AG10803 (cell line): ENCODE measurements at places on chromosomes 4 and X.

DNA sequence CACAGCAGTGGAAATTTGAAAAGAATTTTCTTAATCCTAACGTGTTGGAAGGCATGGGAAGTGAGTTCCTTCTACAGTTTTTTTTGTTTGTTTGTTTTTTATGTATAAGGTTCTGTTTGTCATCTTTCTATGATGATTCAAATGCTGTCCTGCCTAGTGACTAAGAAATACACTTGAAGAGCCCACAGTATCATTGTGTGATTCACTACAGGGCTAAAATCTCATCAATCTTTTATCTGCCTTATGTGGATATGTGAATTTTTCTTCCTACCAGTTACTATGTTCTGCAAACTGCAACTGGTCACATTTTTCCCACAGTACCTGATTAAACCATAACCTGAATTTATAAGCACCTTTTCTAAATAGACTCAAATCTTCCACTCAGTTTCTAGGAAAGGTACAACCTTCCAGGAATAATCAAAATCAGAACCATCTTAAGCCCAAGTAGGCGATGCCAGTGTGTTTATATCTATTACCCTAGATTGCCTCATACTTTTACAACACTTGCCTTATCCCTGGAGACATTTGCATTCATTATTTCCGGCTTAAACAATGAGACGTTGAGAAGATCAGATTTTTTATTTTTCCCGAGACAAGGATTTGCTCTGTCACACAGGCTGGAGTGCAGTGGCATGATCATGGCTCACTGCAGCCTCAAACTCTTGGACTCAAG, 214.6 kb upstream of the GALNT7 start:
- DNase-seq, result no peak

DNA sequence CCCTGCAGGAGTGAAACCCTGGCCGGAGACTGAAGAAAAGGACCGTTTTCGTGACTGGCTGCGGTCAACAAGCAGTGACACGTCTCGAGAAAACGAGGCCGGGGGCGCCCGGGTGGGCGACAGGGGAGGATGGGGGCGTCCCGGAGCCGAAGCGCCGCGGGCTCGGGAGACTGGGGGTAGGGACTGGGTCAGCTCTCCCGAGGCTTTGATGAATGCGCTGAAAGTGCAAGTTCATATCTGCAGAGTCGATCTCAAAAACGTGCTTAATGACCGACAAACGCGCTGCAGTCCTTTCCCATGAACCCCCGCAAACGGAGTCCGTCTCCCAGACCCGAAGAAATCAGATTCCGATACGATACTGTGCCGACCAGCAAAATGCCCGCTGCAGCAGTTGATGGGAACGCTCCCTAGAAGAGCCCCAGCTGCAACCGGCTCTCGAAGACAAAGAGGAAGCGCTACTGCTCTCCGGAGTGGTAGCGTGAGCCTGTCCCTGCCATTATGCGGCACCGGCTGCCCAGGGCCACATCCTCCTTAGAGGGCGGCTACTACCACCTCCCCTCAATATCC, 806 bp upstream of the CD99L2 start:
- DNase-seq, result peak; percentile 14

DNA sequence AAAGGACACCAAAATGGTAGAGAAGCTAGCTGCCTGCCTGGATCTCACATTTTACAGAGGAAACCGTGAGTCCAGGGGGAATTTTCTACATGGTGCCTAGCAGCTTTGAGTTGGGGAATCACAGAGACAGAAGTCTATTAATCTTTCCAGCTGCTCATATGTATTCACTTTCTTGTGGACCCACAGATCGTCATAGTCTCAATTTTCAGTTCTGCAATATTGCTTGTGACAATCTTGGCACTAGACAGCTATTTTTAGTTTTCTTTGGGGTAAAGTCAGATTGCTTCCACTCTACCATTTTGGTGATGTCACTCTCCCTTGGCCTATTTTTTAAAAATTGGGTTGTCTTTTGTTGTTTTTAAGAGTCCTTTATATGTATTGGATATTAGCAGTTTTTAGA, 233.4 kb upstream of the STK26 start:
- no peak for DNase-seq

GRCh38 chrX:113833096-113834055, 750.5 kb upstream of the HTR2C start:
- DNase-seq, result no peak

DNA sequence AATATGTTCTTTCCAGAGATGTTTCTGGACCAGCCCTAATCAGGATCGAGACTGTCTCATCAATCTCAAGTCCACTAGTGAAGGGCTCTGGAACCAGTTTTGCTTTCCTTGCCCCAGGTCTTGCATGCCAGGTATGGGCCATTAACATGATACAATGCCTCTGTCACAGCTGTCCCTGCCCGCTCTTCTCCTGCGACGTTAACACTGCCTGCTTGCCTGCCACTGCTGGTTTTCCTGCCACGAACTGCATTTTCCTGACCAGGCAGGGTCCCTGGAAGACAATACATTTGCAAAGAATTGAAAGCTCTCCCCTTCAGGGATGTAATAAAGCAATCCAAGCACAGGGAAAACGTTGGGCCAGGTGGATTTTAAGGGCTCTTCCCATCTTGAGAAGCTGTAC, 200.3 kb downstream of the MID1 start:
- no peak for DNase-seq

GRCh38 chr4:188660796-188661195, 521.6 kb downstream of the TRIML1 start:
- no peak for DNase-seq

DNA sequence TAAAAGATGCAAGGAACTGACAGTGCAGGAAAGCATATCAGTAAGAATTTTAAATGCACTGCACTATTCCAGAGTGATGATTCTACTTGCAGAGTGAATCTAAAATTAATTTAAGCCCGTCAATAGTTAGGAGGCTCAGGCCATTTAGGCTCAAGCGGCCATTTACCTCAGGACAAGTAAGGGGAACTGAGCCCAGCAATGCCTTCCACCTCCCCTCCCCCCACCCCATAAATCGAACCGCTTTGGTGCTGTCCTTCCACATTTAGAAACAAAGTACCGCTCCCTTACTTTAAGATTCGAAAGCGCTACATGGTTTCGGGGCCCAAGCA, 665 bp downstream of the RBM41 start:
- no peak for DNase-seq

GRCh38 chr4:81914623-81915022, 442.9 kb upstream of the RASGEF1B start:
- DNase-seq, result no peak

DNA sequence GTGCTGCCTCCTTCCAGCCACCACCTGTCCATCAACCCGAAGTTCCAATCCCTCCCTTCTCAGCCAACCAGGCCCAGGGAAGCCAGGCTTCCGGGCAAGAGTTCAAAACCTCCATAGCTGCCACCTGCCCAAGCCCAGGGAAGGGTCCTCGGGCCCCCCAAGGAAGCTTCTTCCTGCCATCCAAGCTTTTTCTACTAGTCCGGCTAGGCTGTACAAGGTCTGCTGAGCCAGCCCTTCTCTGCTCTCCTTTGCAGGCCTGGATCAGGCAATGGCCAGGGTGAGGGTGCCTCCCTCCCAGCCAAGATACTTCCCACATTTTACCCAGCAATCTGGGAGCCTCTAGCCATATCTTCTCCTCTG, 96.2 kb downstream of the PJA1 start:
- DNase-seq, result no peak

DNA sequence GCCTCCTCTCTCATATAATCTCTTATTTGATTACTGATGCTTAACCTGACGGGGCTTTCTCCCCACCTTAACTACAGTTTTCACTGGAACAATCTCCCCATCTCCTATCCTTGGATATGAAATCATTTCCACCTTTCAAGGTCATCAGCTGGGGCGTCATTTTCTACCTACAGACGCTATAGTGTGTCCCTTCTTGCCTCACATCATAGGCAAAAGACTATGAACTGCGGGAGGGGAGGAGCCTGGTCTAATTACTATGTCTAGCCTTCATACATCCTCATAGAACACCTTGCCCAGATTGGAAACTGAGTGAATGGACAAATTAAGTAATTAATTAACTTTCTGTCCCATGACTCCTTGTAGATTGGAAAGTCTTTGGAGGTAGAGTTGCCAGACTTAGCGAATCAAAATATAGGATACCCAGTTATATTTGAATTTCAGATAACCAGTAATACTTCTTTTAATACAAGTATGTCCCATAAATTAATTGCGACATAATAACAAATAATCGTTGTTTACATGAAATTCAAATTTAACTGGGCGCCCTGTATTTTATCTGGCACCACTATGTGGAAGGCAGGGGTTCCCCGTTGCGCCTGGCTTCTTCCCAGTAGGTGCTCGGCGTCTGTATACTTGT, 752 bp upstream of the ATP6AP2 start:
- DNase-seq, result no peak

DNA sequence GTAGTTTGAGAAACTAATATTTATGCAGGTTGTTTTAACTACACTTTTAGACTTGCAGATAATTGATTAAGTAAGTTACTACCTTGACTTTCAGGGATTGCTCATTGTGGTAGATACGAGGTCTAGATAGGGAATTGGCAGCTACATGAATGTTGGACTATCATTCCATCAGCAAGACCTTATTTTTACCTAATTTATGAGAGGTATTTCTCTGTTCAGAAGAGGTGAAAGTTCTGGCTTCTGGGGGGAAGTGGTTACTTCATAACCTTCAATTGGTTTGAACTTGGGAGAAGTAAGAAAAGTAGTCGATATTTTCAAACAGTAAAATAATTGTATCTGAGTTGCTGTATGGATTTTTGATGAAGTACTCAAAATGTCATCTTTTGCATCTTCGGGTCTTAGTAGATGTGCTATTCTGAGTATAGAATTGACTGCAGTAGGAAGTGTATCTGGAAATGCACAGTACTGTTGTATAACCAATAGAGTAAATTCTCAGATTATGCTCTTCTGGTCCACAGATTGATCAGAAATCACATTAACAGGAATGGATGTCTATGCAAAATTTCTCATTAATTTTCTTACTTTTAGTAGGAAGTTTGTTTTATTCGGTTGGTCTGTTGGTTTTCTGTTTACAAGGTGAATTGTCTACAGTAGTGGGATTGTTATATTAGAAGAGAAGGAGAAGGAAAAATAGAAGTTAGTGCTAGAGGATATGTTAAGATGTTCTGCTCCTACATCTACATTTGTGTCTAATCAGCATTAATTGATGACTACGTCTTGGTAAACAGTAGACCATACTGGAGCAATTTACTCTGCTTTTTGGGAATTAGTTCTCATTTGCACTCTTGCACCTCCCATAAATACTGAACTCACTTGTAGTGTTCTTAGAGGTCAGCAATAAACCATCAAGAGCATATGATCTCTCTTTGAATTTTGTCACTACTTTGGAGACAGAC, 3.0 kb downstream of the NFKB1 start:
- DNase-seq, result no peak

- no peak for DNase-seq
These were observed 123.6 kb upstream of the NR3C2 start for GRCh38 chr4:148565801-148566200.

GRCh38 chr4:140971077-140971792, 162.0 kb downstream of the RNF150 start:
- DNase-seq, result no peak

- DNase-seq, result no peak
These were observed 7.4 kb downstream of the WDR44 start for GRCh38 chrX:118353081-118353850.

DNA sequence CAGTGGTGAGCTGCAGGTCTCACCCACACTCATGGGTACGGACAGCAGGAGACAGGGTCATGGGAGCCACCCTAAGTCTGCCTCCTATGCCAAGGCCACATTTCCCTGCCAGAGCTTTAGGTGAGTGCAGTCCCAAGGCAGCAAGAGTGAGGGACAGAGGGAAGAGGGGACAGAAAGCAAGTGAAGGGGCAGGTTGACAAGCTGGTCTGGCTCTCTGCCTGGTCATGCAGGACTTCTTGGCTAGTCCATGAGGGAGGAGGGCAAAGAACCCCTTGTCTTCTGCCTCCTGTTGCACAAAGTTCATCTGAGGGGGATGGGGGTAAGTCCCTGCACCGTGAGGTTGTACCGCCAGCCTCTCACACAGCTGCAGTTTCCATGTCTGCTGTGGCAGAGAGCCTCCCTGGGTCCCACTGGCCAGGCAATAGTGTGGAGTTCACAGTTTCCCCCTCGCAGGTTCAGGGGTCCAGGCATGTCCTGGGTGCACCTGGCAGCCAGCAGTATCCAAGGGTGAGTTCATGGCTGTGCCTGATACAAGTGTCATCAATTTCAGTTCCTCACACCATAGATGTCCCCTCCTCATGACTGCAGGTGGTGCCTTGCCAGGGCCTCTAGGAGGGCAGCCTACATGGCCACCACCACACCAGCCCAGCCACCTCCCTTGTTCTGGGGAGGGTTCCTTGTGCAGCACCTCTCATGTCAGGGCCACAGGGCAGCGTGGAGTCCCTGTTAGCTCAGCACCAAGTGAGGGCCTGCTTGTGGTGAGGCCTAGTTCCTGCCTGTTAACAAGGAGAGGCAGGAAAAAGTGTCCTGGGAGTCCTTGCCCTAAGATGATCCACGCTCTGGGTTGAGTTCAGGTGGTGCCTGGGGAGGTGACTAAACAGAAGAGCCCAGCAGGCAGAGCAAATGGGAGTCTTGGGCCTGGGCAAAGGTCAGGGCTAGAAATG, 72.5 kb downstream of the ADRA2C start:
- DNase-seq, result no peak

DNA sequence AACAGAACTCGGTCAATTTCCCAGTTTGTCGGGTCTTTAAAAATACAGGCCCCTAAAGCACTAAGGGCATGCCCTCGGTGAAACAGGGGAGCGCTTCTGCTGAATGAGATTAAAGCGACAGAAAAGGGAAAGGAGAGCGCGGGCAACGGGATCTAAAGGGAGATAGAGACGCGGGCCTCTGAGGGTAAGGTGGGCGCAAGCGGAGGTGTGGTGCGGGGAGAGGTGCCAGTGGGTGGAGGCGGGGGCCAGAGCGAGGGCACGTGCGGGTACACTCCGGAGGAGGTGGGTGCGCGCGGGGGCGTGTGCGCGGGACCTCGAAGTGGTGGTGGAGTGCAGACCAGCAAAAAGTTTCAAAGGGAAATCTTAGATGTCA, 787 bp upstream of the TET2 start:
- DNase-seq, result no peak

- peak; percentile 31 for DNase-seq
These were observed 40.8 kb upstream of the NUDT6 start for GRCh38 chr4:122963216-122963615.

GRCh38 chr4:39928538-39928937, 49.2 kb downstream of the PDS5A start:
- no peak for DNase-seq

DNA sequence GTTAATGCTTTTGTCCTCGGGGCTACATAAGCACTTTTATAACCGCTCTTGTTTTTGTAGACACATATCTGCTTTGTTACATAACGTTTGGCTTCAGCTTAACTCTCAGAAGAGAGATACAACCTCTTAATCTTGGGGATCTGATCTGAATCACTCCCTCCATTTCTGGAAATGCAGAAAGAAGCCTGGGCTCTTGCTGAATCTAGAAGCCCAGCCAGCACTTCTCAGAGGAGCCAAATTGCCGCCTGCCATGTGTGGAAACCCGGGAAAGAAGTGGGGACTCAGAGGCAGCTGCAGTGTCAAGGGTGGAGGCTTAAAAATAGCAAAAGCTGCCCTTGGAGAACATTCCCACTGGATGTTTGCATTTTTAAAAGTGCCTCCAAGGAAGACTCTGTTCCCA, 69.3 kb upstream of the LDB2 start:
- DNase-seq, result peak; percentile 61

GRCh38 chr4:153464068-153464467, 2.1 kb upstream of the TMEM131L start:
- DNase-seq, result no peak

GRCh38 chrX:47610511-47610910, 9.1 kb downstream of the SYN1 start:
- no peak for DNase-seq
